T-helper 2 cell treated with Interferon-gamma antibody and Interleukin-4, amounts not matched to agents 5 μg/mL and 100 μg/mL, for 36 hours (primary cell): ENCODE measurements at places on chromosomes 2 and 18.

GRCh38 chr2:141835103-141835502 lies 295.7 kb downstream of the LRP1B start:
- no peak for DNase-seq

DNA sequence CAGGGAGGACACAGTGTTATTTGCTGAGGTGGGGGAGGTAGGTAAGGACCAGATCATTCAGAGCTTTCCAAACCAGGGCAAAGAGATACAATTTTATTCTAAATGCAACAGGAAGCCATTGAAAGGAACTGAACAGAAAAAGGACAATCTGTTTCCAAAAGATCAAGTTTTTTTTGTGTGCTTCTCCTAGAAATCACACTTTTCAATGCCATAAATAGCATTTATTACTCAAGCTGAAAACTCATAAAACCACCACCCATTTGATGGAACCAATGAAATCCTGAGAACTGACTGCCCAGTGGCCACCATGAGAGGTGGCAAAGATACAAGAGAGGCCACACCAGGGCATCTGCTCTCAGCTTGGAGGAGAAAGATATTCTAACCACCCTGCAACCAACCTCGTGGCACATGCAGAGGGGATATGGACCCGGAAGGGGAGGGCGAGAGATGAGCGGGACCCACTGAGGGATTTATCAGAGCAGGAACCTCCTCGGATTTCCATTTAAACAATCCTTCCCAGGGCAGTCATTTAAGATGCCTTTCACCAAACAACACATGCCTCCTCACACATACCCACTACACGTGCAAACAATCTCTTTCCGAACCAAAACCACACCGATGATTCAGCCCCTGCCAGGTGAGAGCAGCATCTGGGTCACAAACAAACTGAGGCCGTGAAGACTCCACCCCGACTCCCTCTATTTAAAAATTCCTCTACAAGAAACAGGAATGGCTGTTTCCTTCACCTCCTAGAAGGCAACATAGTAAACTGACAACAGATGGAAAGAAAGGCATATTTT lies 8.8 kb downstream of the CYB5A start:
- no peak for DNase-seq

- DNase-seq: no peak
Measured at GRCh38 chr2:125679903-125680302, 976.1 kb upstream of the GYPC start.

GRCh38 chr2:238582159-238582558 lies 155.4 kb downstream of the ASB1 start:
- no peak for DNase-seq

DNA sequence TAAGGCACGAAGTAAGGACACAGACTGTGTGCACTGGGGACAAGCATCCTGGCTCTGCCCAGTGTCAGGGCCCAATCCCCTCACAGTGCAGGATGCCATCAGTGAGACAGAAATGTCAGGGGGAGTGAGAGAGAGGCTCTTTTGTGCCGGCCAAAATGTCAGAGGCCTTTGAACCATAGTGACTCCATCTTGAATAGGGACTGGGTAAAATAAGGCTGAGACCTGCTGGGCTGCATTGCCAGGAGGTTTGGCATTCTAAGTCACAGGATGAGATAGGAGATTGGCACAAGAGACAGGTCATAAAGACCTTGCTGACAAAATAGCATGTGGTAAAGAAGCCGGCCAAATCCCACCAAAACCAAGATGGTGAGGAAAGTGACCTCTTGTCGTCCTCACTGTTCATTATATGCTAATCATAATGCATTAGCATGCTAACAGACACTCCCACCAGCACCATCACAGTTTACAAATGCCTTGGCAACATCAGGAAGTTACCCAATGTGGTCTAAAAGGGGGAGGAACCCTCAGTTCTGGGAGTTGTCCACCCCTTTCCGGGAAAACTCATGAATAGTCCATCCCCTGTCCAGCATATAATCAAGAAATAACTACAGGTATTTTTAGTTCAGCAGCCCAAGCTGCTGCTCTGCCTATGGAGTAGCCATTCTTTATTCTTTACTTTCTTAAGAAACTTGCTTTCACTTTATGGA lies 337.4 kb downstream of the LPIN1 start:
- no peak for DNase-seq

GRCh38 chr2:194819367-194819766 lies 837.7 kb upstream of the SLC39A10 start:
- DNase-seq: no peak

GRCh38 chr18:48310999-48311398 lies 98.2 kb downstream of the ZBTB7C start:
- no peak for DNase-seq

DNA sequence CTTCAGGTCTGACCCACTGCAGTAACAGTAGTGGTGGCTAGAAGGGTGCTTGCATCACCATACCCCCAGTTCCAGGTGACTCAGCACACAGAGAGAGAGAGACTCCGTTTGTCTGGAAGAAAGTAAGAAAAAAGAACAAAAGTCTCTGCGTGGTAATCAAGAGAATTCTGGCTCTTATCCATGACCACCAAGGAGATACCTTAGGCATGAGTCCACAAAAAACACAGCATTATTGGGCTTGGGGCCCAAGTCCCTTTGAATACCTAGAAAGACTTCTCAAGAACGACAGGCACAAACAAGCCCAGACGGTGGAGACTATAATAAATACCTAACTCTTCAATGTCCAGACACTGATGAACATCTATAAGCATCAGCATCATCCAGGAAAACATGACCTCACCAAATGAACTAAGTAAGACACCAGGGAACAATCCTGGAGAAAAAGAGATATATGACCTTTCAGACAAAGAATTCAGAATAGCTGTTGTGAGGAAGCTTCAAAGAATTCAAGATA lies 21.7 kb upstream of the BAZ2B start:
- no peak for DNase-seq

- no peak for DNase-seq
Measured at GRCh38 chr2:176813621-176814049, 399.0 kb upstream of the HNRNPA3 start.

DNA sequence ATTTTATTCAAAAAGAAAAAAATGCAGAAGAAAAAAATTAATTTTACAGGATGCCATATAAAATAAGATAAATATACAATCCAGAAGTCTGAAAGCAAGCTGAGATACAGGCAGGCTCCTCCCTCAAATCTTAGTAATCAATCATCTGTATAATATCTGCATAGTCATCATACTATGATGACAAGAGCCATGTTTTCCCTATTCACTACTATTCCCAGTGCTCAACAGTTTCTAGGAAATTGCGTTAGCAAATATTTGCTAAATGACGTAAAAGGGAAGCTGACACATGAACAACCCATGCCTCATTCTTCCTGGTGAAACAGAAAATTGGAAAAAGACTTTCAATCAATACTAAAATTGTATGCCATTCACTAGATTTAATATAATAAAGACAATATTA lies 793.2 kb downstream of the SUCLG1 start:
- no peak for DNase-seq
